Lower lobe of right lung (tissue), 2 donors: ENCODE measurements at places on chromosomes 11 and 22. TPM values are rescaled to one million over a fixed set of nuclear protein-coding genes. Genes with fewer than 3 reads are reported as not detected.

GSTT2B gene
- total RNA-seq = 7.3 TPM

DDTL gene
- total RNA-seq = 2.9 TPM

APOBEC3B gene
- 1.0 TPM for total RNA-seq

NRGN gene
- total RNA-seq = 99.1 TPM

DCDC1 gene
- total RNA-seq = 4.1 TPM

TEX54 gene
- total RNA-seq = not detected

HTR3B gene
- not detected for total RNA-seq

GLB1L3 gene
- 0.27 TPM for total RNA-seq

HBG2 gene
- 0.89 TPM for total RNA-seq

DNA sequence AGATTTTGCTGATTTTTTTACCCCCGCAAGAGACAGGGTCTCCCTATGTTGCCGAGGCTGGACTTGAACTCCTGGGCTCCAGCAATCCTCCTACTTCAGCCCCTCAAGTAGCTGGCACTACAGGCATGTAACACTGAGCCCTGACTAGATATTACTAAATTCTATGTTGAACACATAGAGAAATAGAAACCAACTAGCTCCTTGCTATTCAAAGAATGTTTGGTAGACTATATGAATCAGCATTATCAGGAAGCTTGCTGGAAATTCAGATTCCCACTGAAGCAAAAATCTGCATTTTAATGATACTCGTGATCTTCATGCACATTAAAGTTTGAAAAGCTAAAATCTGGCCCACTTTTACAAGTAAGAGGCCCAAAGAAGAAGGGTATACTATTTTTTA lies 11.9 kb downstream of the TMEM41B start:
- DNase-seq = no peak

DNA sequence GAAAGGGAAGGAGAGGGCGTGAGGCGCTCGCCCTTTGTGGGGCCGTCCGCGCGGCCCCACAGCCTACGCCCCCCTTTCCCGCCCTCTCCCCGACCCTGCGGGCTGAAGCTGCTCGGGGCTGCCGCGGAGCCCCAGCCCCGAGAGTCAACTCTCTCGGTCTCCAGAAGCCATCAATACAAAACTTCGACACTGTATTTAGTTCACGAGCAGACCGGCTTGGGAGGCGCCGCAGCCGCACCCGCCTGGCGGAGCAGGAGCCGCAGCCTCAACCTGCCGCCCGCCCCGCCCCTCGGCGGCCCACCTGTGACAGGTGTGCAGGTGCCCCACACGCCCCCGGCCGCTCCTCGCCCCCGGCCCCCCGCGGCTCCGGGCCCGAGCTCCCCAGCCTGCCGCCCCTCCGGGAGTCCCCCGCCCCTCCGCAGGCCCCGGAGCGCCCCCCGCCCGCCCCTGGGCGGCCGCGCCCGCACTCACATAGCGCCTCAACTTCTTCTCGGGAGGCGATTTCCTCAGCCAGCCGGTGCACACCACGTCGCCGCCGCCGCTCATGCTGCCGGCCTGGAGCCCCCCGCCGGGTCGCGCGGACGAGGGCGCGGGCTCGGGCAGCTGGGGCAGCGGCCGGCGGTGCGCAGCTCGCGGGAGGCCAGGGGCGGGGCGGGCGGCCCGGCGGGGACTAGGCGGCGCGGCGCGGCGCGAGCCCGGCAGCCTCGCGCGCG lies at the start of gene GAB2:
GAB2 (minus strand) TSS at position 646 of the 713 bp plus-strand sequence; CDS start at position 546, 100 bp downstream.
- peak; percentile 61 for DNase-seq

DNA sequence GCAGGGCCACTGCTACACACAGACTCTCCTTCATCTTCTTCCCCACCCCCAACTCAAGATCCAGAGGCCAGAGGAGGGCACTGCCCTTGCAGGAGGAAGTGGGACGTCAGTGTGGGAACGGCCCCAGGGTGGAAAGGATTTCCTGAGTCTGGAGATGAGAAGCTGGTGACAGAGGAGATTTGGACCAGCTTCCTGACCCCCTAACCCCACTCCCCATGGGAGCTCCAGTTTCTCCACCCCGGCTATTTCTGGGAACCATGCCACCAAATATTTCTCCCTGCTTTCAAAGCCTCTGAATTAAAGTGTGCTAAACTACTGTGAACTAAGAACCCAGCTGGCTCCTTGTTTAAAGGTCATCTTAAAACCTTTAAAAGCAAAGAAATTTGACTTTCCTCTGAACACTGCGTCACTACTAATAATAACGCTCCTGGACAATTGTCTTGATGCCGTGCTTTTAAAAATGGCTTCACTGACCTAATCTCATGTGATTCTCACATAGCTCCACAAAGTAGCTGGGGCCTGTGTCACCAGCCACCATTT lies 46.6 kb downstream of the CWC15 start:
- DNase-seq = peak; percentile 73

- DNase-seq = no peak
Measured at GRCh38 chr11:8337130-8337795, 73.6 kb upstream of the LMO1 start.

GRCh38 chr11:118111744-118112035 lies 24.9 kb upstream of the SMIM35 start:
- no peak for DNase-seq

DNA sequence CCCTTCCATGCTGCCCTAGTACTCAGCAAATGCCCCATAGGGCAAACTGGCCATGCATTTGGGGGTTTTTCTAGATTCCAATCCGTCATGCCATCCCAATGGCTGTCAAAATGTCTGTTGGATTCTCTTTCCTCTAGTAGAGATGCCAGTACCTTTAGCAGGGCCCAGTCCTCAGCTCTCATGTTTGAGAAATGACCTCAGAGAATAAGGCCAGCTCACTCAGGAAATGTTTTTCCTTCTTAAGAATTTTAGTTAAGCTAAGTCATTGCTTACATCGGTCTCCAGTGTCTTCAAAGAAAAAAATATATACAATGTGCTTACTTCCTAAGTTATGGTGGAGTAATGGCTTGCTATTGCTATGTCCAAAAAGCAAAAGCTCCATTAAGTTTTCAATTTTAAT lies 14.1 kb upstream of the ALKBH3 start:
- DNase-seq = no peak

- DNase-seq = peak; percentile 75
Measured at GRCh38 chr11:122115524-122116379, at the start of gene BLID. BLID (minus strand) TSS chr11:122116215; CDS start chr11:122115922, 293 bp downstream.

DNA sequence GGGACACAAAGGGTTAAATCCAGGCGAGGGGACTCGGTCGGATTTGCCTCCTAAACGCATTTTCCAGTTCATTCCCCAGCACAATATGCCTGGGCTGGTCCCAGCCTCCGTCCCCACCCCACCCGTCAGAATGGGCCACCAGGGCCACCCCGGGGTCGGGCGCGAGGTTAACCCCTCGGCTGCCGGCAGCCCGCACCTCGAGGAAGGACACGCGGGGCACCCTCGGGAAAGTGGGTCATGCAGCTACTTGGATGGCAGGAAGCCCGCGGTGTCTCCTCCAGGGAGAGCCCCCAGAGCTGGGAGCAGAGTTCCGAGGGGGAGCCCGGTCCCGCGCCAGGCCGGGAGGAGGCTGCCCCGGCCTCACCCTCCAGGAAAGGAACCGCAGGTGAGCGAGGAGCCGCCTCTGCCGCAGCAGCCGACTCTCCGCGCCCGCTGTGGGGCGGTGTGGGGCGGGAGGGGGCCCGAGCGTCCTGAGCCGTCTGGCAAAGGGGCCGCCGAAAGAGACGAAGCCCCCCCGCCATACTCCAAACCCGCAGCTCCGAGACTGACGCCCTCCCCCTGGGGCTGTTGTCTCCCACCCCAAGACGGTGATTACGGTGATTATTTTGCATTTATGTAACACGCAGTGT lies 1.4 kb downstream of the NECTIN1 start:
- DNase-seq = peak; percentile 61

DNA sequence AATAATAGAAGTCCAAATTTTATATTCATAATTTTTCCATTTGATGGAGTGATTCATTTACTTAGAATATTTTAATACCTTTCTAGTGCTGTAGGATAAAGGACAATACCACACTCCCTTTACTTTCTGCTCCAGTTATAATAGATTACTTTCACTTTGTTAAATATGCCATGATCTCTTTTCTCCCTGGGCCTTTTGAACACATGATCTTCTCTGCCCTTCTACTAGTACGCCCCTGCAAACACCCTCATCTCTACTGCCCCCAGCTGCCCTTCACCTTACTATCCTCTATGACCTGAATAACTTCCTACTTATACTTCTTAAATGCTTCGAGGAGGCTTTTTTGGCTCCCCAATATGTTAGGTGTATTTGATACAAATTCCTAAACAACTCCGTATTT lies 177.3 kb downstream of the GUCY1A2 start:
- DNase-seq = no peak

GRCh38 chr22:18059094-18059417 lies 18.7 kb upstream of the PEX26 start:
- no peak for DNase-seq

GRCh38 chr11:3853899-3854659 lies 1.4 kb upstream of the STIM1 start:
- DNase-seq = peak; percentile 57

DNA sequence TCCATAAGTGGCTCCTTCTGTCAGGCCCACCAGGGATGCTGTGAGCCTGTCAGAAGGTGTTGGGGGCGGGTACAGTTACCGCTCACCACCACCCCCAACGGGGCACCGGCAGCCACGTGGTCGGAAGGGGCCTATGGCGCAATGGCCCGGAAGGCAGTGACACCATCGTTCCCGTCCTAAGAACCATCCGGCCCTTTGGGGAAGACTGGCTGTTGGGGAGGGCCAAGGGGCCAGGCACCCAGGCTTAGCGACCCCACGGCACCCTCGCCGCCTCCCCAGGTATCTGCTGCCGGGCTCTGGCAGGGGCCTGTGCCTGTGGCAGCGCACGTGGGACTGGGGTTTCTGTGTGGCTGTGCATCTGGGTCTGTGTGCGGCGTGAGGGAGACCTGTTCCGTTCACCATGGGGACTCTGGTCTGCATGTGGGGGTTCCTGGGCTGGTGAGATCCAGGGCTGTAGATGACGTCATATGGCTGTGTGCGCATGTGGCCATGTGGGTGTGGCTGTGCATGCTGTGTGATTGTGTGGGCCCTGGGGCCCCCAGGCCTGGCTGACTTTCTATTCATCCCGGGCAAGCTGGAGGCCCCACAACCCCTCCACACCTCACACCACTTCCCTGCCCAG lies 717 bp downstream of the OSM start:
- peak; percentile 84 for DNase-seq

DNA sequence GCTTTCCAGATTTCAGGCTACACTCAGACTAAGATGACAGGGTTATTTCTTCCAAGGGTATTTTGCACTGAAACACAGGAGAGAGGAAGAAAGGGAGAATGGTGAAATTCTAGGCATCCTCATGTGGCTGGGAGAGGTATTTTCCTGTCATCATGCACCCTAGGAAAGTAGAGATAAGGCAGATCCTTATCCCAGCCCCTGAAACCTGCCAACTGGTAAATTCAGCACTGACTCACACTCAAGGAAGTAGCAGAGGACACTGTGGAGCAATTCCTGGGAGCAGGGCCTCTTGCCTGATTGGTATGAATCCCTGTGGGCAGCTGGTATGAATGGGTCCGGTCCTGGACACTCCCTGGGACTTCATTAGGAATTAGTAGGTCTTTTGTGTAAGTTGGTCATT lies 37.6 kb upstream of the SLC5A1 start:
- no peak for DNase-seq

- DNase-seq = peak; percentile 71
Measured at GRCh38 chr11:63768237-63769041, at the start of gene ZFTA. ZFTA (minus strand) TSS chr11:63768775; CDS start chr11:63768622, 153 bp downstream.

GRCh38 chr11:73030130-73030529 lies 112.0 kb downstream of the FCHSD2 start:
- no peak for DNase-seq

- no peak for DNase-seq
Measured at GRCh38 chr11:84264066-84264465, 977.9 kb upstream of the CCDC90B start.

DNA sequence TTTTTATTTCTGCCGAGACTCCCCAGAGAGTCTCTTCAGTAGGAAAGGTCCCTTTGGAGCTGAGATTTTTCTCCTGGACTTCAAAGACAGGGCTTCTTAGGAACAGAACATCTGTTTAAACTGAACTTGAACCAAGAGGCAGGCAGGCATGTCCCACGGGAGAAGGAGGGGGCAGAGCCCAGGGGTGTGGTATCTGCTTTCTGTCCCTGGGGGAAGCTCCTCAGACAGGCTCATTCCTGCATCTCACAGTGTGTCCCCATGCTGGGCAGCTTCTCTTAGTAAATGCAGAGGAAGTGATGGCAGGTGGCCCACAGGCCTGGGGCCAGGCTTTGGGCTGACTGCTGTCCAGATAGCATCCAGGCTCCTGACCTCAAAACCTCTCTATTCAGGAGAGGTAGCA lies 47.3 kb downstream of the TSPAN18 start:
- no peak for DNase-seq

DNA sequence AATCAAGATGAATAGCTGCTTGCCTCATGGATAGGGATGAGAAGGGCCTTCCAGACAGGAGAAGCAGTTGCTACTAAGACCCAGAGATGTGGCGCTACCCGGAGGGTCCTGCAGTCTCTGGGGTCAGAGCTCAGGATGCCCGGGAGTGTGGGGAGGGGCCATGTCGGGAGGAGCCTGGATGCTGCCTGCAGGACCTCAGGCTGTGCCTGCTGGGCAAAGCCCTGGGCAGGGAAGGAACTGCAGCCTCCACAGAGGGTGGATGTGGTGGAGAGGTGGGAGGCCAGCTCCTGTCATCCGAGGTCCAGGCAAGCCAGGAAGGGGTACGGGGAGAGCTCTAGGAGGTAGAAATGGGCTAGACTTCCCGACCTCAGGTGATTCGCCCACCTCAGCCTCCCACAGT lies 11.0 kb downstream of the PRR5 start:
- DNase-seq = no peak

GRCh38 chr22:16960884-16961249 lies 47.2 kb downstream of the GAB4 start:
- no peak for DNase-seq

DNA sequence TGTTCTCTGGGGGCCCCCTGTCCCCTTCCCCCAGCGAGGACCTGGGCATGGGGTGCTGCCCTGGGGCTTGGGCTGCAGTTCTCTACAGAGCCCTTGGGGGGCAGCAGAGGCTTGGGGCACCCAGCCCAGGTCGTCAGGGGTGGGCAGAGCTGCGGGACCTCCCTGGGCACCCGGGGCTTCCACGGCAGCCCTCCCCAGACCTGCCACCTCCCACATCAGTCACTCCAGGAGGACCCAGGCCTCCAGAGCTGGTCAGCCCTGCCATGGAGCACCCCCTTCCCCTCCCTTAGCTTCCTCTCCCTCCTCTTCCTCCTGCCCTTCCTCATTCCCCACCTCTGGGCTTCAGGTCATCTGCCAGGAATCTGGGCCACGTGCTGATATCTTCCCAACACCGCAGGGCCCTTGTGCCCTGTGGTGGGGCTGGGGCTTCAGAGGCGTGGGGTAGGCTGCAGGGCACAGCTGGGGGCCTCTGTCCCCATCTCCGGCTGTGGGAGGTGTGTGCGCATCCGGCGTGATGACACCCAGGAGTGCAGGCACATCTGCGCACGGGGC lies 5.8 kb downstream of the TSPAN4 start:
- no peak for DNase-seq
